Esophagus squamous epithelium (tissue), 5 donors: ENCODE measurements at places on chromosomes 7 and 10.

DNA sequence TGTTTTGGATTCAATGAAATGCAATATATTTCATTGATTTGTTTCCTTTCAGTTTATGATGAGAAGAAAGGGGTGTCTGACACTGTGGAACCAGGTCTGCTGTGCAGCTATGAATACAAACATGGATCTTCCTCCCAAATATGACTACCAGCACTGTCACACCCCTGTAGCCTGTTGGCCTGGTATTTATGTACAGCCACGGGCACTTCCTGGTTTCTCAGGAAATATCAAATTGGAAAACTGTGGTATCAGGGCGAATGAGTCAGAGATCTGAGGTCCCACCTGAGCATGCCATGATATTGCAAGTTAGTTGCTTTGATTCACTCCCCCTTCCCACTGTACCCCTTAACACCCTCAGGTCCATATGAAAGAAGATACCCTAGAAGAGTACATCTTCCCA, 87.8 kb downstream of the DNMBP start:
- no peak for DNase-seq

DNA sequence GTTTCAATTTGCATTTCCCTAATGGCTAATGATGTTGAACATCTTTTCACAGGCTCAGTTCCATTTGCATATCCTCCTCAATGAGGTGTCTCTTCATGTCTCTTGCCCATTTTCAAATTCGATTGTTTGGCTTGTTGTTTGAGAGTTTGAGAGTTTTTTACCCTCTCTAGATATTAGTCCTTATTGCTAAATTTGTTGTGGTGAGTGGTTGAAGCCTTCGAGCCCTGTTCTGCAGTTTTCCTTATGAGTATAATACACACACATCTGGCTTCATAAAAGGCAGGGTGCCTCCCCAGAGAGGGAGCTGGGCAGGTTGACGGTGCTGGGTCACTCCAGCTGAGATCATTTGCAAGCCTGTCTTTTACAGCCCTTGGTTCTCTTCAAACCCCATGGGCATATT, 65.1 kb downstream of the RGS10 start:
- DNase-seq: no peak

DNA sequence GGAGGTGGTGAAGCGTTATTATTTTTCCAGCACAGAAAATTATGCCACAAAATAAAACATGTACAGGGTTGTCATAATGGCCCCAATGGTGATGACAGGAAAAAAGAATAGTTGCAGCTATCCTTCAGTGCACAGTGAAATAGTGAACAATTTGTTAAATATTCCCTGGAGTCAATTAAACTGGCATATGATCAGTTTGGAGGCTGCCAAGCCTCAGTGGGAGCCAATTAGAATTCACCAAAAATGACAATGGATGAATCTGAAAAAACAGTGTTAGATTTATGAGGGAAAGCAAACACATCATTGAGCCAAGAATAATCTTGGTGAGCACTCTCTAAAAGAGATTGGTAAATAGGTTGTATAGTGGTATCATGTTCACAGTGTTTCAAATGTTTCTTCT, 146.3 kb downstream of the OTUD1 start:
- DNase-seq: no peak

DNA sequence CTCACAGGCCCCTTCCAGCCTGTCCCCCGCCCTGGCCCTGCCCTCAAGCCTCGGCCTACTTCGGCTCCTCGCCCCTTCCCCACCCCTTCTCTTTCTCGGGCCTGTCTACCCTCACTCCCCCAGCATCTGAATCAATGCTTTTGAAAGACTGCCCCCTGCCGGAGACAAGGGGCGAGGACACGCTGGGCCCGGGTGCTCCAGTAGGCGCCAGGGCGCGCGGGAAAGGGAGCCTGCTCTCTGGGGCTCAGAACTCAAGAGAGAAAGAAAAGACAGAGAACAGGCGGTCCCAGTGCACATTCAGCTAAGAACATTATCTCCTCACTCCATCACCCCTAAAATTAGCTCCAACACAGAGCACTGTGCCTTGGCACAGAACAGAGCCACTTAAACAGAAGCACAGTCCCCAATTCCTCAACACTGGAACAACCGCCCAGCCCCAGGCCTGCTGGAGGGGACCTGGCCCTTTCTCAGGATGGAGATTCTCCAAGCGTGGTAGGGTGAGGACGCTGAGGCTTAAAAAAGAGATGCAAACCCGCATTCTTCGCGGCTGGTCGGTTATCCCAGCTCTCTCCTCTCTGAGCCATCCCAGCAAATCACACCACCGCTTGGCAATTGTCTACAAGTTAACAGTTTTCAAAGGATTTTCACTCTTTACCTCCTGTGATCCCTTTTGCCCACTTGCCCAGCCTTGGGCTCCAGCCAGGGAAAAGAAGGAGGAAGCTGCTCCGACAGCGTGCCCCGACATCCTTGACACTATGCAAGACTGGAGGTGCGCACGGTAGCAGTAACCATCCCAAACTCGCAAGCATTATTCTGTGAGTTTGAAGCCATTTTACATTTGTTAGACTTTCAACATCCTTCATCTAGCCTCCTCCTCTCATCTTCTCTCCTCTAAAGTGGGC, 2.1 kb downstream of the GIGYF1 start:
- DNase-seq: no peak

GRCh38 chr7:70544016-70544415, 587.9 kb upstream of the GALNT17 start:
- DNase-seq: no peak

DNA sequence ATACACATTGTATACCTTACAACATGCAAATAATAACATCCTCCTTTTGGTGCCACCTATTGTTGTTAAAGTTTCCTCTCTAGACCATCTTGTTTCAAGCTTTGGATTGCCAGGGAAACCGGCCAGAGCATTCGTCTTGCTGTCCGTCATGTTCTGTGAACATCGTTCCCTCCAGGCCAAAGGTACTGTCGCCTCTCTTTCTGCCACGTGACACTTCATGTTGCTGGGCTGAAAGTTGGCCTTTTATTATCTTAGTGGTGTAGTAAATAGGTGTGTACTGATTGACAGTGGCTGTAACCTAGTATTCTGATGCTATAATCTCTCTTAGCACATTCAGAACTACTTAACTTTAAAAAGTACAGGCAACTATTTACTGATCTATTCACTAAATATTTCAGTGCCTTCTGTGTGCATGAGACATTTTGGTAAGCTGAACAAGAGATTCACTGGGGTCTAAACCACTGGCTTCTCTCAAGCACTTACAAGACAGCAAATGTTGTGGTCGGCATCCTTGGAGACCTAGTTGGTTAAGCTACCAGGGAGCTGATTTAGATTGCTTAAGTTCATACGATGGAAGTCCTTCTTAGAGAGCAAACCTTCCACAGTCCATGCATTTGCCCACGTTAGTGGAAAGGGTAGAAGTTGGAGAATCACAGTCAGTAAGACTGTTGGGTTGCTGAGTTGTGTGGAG, 52.4 kb downstream of the SHH start:
- DNase-seq: no peak

- DNase-seq: no peak
Measured at GRCh38 chr10:29603223-29603896, 31.4 kb downstream of the SVIL start.

DNA sequence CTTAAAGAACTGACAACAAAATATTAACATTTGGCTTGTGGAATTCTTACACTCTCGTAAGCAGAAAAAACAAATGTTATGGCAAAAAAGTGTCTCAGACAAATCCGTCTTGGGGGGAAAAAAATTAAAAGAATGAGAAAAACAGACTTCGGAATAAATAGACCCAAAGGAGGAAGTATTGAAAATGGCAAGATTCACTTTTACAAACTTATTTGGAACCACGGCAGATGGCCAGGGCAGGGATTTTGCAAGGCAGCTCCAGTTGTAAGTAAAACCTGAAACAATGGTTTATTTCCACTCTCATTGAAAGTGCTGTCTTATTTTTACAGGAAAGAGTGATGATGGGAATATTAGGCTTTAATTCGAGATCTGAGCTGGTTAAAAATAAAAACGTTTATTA, 1.5 kb upstream of the ZNF438 start:
- DNase-seq: no peak

GRCh38 chr10:92714152-92714845, 24.5 kb downstream of the HHEX start:
- no peak for DNase-seq

DNA sequence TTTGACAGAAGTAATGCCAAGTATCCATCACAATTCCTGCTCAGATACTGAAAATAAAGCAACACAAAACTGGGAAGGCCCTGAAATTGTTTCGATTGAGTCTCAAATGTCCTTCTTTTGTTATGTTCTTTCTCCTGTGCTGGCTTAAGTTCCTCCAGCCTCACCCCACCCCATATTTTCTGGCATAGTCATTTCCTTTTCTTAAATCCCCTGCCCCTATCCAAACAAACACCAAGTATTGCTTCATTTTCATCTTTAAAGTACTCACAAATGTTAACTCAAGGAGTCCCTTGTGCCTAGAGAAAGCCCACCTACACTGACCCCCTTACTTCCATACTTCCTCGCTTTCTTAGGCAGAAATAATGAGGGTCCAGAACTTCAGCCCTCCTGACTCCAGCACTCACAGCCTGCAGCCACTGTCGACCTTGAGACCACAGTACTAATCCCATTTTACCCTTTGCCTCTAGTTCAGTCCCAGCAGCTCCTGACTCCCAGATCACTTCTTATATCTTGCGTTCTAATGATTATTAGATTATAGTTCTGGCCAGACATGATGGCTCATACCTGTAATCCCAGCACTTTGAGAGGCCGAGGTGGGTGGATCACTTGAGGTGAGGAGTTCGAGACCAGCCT, 73.2 kb upstream of the ST8SIA6 start:
- no peak for DNase-seq

GRCh38 chr7:30352169-30352568, 67.8 kb downstream of the ZNRF2 start:
- DNase-seq: no peak

DNA sequence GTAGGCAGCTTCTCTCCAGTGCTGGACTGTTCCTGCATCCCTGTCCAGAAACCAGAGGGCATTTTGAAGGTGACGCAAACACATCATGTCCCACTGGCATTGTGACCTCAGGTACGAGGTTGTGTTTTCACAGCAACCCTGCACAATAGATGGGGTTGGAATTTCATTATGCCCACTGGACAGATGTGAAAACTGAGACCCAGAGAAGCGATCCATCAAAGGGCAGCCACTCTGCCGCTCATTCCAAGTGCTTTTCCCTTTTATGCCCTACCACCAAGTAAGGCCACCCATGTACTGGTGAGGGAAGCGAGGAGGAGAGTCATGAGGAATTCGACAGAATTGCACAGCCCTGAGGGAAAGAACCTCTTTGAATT, 63.3 kb downstream of the CALML3 start:
- DNase-seq: no peak

DNA sequence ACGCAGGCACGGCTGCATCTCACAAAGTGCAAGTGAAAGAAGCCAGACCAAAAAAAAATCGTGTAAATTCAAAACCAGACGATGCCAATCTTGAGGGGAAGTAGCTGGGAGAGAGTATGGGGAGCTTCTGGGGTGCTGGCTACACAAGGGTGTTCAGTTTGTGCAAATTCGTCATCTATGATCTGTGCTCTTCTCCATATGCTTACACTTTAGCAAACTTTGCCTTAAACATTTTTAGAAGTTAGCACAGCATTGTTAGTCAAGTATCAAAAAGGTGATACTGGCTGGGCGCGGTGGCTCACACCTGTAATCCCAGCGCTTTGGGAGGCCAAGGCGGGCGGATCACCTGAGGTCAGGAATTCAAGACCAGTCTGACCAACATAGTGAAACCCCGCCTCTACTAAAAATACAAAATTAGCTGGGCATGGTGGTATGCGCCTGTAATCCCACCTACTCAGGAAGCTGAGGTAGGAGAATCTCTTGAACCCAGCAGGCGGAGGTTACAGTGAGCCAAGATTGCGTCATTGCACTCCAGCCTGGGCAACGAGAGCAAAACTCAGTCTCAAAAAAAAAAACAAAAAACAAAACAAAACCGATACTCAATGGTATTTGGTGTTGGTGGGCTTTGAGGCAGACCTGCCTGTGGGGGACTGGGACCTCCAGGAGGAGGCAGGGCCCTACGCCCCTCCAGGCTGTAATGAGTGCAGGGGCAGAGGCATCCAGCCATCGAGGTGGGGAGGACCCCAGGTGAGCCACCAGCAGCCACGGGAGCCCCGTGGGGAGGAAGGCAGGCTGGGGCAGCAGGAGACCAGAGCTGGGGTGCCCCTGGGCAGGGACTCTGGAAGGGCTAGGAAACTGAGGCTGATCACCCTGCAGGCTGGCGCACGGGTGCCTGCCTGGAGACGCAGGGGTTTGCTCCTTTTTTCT, 150.0 kb downstream of the PRKAG2 start:
- DNase-seq: no peak

DNA sequence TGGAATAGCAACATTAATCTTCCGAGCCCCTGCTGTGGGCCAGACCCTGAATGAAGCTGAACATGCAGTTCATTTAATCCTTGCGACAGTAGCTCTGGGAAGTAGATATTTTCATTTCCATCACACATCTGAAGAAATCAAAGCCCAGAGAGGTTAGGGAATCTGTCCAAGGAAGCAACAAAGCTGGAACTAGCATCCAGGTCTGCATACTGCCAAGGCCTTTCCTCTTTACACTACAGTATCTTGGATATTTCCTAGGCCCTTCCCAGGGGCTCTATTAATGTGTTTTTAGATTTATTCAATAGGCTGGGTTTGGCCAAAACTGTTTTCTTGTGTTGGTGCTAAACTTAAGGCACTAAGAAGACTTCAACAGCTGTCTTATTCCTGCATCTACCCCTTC, 48.1 kb downstream of the FAM13C start:
- DNase-seq: no peak

GRCh38 chr7:45000093-45001032, at the start of gene CCM2:
TSS of gene CCM2 (plus strand) at chr7:45000201. CDS start at chr7:45000334, 133 bp downstream.
- peak; percentile 54 for DNase-seq

GRCh38 chr10:624605-625332, 64.7 kb downstream of the DIP2C start:
- DNase-seq: no peak

DNA sequence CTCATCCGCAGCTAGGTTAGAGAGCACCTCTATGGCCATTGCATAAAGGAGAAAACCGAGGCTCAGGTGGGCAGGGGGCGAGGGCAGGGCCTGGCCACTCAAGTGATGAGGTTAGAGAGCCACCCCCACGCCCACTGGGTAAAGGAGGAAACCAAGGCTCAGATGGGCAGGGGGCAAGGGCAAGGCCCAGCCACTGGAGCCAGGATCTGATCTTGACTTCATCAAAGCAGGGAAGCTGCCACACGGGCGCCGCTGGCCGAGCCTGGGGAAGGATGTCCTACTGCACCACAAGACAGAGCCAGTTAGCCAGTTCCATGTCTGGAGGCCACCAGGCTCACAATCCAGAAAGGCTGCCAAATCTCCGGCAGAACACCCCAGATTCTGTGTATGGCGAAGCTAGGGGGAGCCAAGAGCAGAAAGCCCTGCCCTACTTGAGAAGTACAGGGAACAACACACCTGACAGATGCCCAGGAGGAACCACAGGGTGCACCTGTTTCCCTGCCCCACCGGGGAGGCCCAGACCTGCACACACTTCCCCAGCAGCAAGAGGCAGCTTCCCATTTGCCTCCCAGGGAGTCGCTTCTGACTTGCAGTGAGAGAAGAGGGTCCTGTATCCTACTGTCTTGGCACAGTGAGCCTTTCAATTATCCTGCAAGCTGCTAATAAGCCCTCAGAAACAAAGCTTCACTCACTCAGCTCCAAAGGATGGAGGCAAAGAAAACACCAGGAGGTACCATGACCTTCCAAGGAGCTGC, 101.9 kb downstream of the TNS3 start:
- no peak for DNase-seq

- no peak for DNase-seq
Measured at GRCh38 chr10:102782673-102783551, 39.2 kb downstream of the WBP1L start.

- no peak for DNase-seq
Measured at GRCh38 chr7:30437823-30438574, 40.6 kb downstream of the NOD1 start.
